CD8-positive, alpha-beta memory T cell (primary cell): ENCODE measurements at places on chromosomes 1 and 21. TPM values are rescaled to one million over a fixed set of nuclear protein-coding genes. Genes with fewer than 3 reads are reported as not detected.

Gene TNFAIP8L2
- 25.5 TPM for total RNA-seq

Gene OXCT2
- total RNA-seq, result 2.3 TPM

- no peaks in the 10 kb centered on the region for H3K27me3 ChIP-seq
- H3K4me3 ChIP-seq, result no peak overlapping the region
- H3K27ac ChIP-seq, result no peak overlapping the region
- no peaks in the 10 kb centered on the region for H3K4me1 ChIP-seq
Observed at GRCh38 chr1:76615253-76616035, 251.8 kb upstream of the ST6GALNAC5 start.

- peaks cover 20% of the 10 kb centered on the region for H3K4me1 ChIP-seq
- no peak for DNase-seq
- peak overlapping the region; percentile 93 for H3K4me3 ChIP-seq
Observed at GRCh38 chr1:85707267-85707989, 805 bp downstream of the ZNHIT6 start.
